Vagina (tissue), 2 donors: ENCODE measurements at places on chromosomes 2 and 18. TPM values are rescaled to one million over a fixed set of nuclear protein-coding genes. Genes with fewer than 3 reads are reported as not detected.

GRCh38 chr18:45935591-45936335 is 31.4 kb downstream of the EPG5 start:
- DNase-seq: no peak

GRCh38 chr18:74503137-74503536 is 7.0 kb downstream of the CNDP2 start:
- no peak for DNase-seq

DNA sequence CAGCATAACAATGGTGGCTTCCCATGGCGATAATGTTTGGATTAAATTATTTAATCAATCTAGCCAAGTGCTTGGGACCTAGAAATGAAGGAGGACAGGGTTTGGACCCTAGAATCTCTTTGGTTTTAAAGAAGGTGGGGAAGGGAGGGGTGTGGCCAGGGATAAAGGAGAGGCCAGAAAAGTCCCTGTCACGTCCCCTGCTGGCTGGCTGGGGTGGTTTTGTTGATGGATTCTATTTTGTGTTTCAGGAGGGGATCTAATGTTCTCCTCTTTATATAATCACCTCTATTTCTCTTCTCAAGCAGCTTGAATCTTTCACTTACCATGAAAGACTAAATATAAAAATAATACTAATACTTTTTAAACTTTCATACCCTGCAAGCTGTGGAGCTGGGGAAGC is 52.6 kb upstream of the GALR1 start:
- DNase-seq: no peak

ALPI gene
- not detected for total RNA-seq

GRCh38 chr2:1156059-1156458 is 205.4 kb downstream of the SNTG2 start:
- no peak for DNase-seq
